ENCODE measurements at places on chromosomes 12 and 14. TPM values are rescaled to one million over a fixed set of nuclear protein-coding genes. Genes with fewer than 3 reads are reported as not detected.
A peak's percentile ranks its signal among the peaks of the same experiment; 100 is the strongest.

DNA sequence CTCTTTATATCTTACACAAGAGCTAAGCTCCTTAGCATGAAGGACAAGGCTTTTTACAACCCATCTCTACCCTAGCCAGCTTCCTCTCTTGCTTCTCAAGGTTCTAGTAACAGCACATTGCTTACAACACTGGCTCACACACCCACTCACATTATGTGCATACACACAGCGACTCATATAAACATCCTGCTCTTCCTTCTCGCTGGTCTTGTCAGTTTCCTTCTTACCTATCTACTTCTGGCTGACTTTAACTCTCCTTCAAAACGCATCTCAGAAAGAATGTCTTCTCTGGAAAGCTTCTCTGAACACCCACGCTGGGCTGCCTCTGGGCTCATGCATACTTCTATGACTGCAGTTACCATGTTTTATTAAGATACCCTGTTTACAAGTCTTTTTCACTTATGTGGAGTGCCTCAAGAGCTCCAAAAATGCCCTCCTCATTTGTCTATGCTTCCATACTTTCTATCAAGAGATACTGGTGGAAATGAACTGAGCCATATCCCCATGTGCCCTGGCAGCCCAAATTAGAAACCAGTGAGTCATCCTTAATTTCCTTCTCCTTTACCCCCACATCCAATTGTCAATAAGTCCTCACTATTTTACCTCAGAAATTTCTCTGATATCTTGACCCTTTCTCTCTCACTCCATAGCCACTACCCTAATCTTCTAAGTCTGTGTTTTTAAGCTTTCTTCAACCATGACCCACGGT is 126.9 kb upstream of the KRAS start:
- no peak for DNase-seq

DNA sequence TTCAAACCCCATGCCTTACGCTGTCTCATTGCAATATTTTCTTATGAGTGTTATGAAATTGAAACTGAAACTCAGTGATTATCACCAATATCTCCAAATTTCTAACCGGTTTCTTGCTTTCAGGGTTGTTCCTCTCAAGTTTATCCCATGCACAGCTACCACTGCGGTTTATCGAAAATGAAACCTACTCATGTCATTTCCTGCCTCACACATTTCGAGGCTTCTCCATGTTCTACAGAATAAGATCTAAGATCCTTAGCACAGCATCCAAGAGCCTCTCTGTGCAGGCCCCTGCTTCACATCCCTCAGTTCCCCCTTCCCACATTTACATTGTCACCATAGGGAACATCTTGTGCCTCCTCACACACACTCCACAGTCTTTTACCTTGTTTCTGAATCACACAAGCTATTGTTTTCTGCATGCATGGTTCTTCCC is 45.5 kb upstream of the FAR2 start:
- no peak for DNase-seq

- no peak for DNase-seq
These were observed 91.8 kb downstream of the EML1 start for GRCh38 chr14:99884834-99885648.

DNA sequence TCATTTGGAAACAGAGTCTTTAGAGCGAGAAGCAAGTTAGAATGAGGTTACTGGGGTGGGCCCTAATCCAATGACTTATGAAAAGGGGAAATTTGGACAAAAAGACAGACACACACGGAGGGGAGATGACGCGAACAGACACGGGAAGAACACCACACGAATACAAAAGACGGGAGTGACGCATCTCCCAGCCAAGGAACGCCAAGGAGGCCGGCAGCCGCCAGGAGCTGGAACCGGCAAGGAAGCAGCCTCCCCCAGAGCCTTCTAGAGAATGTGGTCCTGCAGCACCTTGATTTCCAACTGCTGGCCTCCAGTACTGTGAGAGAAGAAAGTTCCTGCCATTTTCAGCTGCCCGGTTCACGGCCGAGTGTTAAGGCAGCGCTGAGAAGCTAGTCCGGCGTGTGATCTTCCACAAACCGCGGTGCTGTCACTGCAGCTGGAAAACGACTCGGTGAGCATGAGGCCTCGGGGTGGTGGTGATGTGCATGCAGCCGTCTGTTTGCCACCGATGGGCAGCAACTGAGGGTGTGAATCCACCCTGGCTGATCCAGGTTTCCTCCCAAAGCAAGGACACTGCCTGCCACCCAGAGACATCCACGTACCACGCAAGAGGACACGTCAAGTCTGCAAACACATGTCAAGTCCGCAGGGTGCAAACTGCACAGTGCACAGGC is 124.5 kb downstream of the NCOR2 start:
- peak; percentile 61 for DNase-seq

DNA sequence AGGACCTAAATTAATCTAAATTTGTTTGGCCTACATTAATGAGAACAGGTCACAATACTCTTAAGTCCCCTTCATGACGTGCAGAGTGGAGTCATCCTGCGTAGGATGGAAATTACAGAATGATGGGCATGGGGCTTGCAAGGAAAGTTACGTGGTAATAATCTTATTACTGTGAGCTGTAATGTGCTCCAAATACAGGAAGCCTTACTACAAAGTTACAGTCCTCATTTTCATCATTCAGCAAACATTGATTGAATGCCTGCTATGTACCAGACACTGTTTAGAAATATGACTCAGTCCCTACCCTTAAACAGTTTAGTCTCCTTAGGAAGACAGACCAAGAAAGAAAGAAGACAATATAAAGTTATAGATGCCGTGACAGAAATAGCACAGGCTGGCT is 9.4 kb downstream of the HIGD1C start:
- no peak for DNase-seq

- DNase-seq: no peak
These were observed 19.9 kb upstream of the MSI1 start for GRCh38 chr12:120388691-120389481.

DNA sequence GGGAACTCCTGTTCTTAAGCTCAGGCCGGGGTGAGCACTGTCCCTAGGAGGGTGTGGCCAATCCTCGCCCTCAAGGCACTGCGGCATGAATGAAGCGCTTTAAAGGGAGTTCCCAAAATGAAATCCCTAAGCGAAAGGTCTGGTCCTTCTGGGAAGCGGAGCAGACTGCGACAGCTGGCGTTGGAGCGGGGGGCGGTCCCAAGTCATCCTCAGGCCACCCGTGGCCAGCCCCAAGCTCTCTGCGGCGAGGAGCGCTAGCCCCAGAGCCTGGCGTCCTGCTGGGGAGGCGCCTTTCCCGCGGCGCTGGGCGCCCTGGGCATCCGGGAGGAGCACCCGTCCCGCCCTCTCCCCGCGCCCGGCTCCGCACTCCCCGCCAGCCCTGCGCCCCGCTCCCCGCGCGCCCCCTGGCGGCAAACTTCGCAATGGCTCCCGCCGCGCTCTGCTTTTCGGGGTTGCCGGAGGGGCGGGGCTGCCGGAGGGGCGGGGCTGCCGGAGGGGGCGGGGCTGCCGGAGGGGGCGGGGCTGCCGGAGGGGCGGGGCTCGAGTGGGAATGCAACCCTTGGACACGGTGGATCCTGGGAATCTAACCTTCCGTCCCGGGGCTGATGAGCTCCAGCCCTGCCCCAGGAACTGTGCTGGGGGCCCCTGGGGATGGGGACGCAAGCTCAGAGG is 25.4 kb downstream of the ZBTB42 start:
- peak; percentile 95 for DNase-seq

- DNase-seq: no peak
These were observed 746.7 kb upstream of the USP15 start for GRCh38 chr12:61513499-61513898.

DNA sequence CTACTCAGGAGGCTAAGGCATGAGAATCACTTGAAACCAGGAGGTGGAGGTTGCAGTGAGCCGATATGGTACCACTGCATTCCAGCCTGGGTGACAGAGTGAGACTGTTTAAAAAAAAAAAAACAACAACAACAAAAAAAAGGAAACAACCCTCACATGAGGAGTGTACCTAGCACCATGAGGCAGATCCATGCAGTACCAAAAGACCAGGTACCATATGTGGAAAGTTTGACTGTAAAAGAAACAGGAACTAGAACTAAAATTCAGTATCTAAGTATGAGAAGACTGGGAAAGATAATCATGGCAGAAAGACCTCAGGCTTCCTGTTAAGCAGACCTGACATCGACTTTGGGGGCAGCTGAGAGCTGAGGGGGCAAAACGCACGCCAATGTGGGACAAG is 55.1 kb downstream of the TRAFD1 start:
- no peak for DNase-seq

- no peak for DNase-seq
These were observed 6.6 kb downstream of the POMT2 start for GRCh38 chr14:77314043-77314442.

DNA sequence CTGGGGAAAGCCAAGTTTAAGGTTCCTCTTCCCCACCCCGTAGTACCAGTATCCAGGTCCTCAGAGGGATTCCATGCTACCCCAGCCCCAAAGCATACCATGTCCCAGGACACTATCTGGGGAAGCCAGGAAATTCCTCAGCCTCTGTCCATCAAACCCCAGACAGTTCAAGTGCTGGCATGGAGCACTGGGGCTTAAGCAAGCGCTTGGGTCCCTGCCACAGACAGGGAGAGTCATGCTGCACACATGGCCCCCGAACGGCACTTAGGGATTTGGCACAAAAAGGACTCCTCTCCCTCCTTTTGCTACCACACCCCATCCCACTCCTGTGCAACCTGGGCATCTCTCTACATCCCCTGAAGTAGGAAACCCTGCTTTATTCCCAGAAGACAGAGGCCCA is 21.8 kb downstream of the ADCY6 start:
- no peak for DNase-seq

GRCh38 chr12:29725587-29726320 is 58.0 kb downstream of the TMTC1 start:
- DNase-seq: no peak

DNA sequence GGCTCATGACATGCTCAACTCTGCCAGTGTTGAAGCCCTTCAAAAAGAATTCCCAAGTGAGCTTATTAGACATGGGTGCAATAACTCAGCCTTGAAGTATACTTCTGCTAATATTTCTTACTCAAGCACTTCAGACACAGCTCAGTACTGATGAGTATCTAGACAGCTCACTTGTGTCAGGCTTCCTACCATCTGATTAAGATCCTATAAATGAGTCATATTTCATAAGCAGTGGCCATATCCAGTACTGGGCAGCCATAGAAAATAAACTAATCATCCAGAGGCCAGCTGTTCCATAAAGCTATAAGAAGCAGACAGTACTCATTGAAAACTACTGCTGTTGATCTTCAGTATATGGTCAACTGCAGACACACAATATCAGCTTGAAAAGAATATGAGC is 12.9 kb downstream of the FSCB start:
- no peak for DNase-seq

GRCh38 chr14:72708708-72709475 is 185.0 kb downstream of the DPF3 start:
- no peak for DNase-seq

GRCh38 chr14:103302966-103303365 is 31.1 kb upstream of the EIF5 start:
- no peak for DNase-seq

- no peak for DNase-seq
These were observed 151.5 kb downstream of the PRKCH start for GRCh38 chr14:61472801-61473376.

DNA sequence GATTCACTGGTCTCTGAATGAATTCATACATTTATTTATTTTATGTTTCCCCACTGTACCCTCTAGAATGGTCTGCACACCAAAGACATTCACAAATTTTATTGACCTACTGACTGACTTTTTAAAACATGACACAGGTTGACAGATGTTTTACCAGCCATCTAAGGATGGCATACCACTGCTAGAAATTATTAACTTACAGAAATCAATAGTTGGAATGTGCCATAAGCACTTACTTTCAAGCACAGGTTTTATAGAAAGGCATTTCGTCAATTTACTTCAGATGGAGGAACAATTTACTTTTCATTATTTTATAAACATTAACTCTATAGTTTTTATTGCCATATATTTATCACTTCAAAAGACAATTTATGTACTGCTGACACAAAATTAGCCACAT is 448.7 kb upstream of the FBXO33 start:
- no peak for DNase-seq

- no peak for DNase-seq
These were observed 4.1 kb downstream of the OTX2 start for GRCh38 chr14:56805992-56806727.

GRCh38 chr12:45223868-45224267 is 8.0 kb downstream of the ANO6 start:
- DNase-seq: no peak

DNA sequence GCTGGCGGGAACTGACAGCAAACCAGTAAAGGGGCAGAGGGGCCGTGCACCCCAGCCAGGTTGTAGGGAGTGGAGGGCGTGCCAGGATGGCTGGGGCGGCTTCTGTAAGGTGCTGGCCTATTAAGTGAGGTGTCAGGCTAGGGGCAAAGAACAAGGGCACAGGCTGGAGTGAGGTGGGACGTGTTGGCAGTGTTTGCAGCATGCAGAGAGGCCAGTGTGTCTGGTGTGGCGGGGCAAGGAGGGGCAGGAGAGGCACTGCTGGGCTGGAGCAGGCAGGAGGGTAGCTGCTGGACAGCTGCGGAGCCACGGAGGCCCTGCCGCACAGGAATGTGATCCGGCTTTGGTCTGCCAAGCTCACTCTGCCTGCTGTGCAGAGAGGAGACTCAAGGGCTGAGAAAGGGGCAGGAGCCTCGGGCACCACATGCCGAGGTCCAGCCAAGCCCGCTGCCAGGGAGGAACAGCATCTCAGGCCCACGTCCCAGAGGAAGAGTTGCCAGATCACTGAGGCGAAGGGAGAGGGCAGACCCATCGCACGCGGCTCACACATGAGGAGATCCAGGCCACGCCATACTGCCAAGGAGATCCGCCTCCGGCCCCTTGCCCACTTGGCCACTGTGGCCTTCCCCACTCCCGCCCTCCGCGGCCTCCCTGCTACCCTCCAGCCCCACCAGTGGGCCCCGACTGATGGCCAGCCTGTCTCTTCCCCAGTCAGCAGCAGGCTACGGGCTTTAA is 46.8 kb downstream of the AMN start:
- DNase-seq: no peak

DNA sequence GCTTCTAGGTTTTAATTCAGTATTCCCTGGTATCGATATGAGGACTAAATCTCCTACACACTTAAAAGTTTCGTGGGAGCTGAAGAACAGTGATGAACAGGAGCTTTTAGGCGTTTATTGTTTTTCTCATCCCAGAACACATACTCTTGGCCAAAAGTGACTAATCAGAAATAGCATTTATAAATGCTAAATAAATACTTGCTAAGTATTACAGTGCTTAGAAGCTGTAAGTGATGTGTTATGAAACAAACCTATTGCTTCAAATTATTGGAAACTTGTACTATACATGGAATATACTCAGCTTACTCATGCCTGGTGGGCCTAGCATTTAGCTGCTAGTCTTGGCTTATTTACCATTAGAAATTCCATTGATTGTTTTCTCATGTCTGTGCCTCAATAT is 24.9 kb downstream of the FRS2 start:
- DNase-seq: no peak

The KDM2B gene
- 13.1 TPM for total RNA-seq

The TMEM119 gene
- total RNA-seq: 1.3 TPM

The CLEC4C gene
- total RNA-seq: not detected

The CATSPERB gene
- 2.4 TPM for total RNA-seq

The AICDA gene
- 0.08 TPM for total RNA-seq

The RPS6KL1 gene
- 19.1 TPM for total RNA-seq

The INSM2 gene
- not detected for total RNA-seq

The PRKCH gene
- total RNA-seq: 16.4 TPM

The OR4Q2 gene
- total RNA-seq: not detected

The TAS2R42 gene
- total RNA-seq: not detected

The DCTN2 gene
- 92.5 TPM for total RNA-seq

The ACSS3 gene
- total RNA-seq: 20.4 TPM

The CLEC4A gene
- total RNA-seq: 1.2 TPM

The ACVRL1 gene
- total RNA-seq: 49.6 TPM
